ENCODE measurements at places on chromosomes 2 and 18.

DNA sequence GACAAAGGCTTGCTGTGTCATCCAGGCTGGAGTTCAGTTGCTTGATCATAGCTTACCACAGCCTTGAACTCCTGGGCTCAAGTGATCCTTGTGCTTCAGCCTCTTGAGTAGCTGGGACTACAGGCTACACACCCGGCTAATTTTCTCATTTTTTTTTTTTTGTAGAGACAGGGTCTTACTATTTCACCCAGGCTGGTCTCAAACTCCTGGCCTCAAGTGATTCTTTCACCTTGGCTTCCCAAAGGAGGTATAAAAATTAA, 178.0 kb downstream of the MTCL1 start:
- no peak for DNase-seq

- DNase-seq = no peak
Observed at GRCh38 chr2:127637725-127638252, 8.2 kb upstream of the GPR17 start.

- no peak for DNase-seq
Observed at GRCh38 chr18:35153609-35154272, 87.1 kb upstream of the ZNF397 start.

GRCh38 chr2:167400546-167400945, 512.3 kb downstream of the XIRP2 start:
- no peak for DNase-seq

GRCh38 chr2:235170536-235171521, 219.0 kb downstream of the SH3BP4 start:
- no peak for DNase-seq

- DNase-seq = no peak
Observed at GRCh38 chr2:26216587-26216986, 27.8 kb downstream of the HADHA start.

DNA sequence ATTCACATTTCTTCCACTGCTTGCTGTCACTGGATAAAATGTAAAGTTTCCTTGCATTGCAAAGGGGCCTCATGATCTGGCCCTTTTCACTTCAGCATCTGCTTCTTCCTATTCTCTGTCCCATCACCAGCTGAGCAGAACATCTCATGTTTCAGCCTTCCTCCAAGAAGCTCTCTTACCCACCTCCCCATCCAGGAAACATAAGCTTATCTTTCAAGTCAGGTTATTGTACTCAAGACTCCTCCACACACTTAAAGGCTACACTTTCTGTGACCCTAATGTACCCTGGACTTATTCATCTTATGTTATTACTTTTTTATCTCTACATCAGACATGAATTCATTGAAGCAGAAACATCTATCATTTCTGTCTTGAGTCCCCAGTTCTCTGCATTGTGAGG, 230.5 kb downstream of the PMAIP1 start:
- DNase-seq = no peak

DNA sequence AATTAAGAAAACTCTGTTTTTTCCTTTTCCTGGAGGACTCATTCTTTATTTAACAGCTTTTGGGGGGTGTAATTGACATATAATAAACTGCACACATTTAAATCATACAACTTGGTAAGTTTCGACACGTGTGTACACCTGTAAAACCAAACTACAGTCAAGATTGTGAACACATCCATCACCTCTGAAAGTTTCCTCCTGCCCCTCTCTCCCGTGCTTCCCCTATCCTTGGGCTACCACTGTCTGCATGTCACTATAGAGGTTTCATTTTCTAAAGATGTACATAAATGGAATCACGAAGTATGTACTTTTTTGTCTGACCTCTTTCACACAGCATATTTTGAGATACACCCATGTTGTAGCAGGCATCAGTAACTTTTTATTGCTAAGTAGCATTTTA, 100.0 kb downstream of the BIN1 start:
- no peak for DNase-seq

DNA sequence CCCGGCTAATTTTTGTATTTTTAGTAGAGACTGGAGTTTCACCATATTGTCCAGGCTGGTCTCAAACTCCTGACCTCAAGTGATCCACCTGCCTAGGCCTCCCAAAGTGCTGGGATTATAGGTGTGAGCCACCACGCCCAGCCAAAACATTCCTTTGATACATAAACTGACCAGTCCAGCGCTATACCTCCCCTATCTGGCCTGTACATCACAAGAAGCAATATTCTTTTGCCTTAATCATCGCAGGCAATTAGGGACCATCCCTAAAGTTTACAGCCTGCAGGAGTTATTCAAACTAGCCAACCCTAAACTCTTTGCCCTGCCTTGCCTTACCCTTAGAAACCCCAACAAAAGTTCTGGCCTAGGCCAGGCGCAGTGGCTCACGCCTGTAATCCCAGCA, 6.8 kb upstream of the PPM1G start:
- DNase-seq = no peak

DNA sequence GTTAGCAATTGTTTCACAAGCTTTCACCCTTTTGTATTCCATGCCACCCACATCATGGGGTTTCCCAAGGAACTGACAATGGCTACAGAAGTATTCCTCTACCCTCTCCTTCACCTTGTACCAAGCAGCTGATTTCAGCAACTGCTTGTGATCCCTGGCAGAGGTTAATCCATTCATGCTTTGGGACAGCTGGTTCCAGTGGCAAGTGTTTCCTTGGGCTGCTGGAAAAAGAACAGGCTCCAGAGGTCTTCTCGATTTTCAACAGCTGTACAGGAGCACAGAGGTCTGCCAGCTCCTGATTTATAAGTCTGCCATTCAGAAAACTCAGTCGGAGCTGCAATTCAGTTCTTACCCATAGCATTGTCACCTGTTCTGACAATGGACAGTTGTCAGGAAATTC, 239.2 kb upstream of the CWC22 start:
- no peak for DNase-seq

DNA sequence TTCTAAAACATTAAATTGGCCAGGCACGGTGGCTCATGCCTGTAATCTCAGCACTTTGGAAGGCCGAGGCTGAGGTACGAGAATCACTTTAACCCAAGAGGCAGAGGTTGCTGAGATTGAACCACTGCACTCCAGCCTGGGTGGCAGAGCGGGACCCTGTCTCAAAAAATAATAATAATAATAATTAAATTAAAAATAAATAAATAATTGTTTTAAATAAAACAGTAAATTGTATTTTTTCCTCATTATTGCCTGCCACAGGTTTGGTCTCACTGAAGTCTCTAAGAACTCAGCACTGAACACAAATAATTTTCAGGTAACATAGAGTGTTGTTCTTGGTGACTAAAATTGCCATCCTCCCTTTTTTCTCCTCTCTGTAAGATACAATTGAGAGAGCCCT, 19.8 kb downstream of the COL5A2 start:
- DNase-seq = no peak

DNA sequence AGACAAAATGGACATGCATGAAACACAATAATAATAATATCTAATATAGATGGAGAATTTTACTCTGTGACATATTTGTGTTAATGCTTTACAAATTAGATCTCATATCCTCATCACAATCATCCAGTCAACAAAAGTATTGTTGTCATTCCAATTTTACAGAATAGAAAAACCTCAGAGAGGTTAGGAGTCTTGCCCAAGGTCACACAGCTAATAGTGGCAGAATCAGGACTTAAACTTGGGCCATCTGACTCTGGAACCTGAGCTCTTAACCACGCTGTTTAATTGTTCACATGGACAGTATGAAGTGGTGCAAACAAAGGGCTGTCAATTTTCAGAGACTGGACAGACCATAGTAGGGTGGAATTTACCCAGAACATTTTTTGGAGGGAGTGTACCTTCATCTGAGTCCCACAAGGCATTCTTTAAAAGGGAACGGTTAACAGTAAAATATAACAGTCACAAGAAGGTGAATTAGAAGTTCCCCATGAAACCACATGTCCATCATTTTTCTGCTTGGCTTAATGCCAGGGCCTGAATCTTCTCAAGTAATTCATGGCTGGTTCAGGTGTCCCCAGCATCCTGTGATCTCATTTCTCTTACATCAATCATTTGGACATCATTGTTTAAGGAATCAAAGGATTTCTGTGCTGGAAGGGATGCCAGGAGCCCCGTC, 35.4 kb upstream of the CCDC93 start:
- DNase-seq = no peak

GRCh38 chr2:178553047-178553446, 72.8 kb downstream of the PLEKHA3 start:
- no peak for DNase-seq

- DNase-seq = no peak
Observed at GRCh38 chr2:55309446-55309845, 40.4 kb upstream of the MTIF2 start.

DNA sequence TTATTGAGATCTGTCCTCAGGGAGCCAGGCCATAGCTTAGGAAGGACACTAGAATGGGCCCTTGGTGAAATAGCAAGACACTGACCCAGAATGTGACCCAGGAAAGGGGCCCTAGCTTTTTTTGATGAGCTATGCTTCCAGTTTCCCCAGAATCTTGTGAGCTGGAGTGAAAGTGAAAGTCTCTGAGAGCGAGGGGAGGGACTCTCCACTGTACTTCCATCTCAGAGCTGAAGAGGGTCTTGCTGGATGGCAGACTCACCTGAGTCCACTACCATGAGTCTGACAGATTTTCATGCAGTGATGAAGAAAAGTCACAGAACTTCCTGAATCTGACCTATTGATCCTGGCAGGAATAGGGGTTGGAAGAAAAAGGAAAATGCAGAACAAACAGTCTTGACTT, 3.1 kb downstream of the ARHGAP25 start:
- no peak for DNase-seq
